ENCODE measurements at places on chromosomes 3 and 15.

GRCh38 chr15:55676507-55676906 lies 66.4 kb downstream of the PRTG start:
- no peak for DNase-seq

GRCh38 chr3:23079976-23080375 lies 123.2 kb upstream of the UBE2E2 start:
- no peak for DNase-seq

- no peak for DNase-seq
These were observed 28.9 kb downstream of the PRICKLE2 start for GRCh38 chr3:64196236-64196929.

GRCh38 chr3:140571836-140572235 lies 106.0 kb upstream of the TRIM42 start:
- DNase-seq, result no peak

DNA sequence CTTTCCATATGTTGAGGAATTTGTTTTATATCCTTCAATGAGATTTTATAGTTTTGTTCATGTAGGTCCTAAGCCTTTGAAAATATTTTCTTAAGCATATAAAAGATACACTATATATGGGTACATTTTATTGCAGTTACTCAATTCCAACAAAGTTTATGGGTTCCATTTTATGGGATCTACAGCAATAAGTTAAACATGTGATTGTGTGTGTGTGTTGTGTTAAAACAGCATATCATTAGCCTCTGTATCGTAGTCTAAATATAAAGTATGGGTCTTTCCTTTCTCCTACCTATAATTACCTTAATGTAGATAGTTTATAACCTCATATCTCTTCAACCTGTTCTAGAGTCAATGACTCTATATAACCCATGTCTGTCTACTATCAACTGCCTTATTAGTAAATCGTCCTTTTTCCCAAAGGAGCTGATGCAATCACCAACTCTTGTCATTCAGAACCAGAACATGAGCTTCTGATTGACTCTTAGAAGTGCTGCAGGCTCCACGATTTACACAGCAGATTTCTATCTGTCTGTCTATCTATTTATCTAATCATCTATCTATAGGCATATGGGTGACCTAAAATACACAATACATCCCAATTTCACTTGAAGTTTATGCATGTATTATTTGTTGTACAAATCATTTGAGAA lies 512.6 kb upstream of the CBLB start:
- DNase-seq, result no peak

GRCh38 chr15:90560229-90560776 lies 30.6 kb downstream of the CRTC3 start:
- no peak for DNase-seq

DNA sequence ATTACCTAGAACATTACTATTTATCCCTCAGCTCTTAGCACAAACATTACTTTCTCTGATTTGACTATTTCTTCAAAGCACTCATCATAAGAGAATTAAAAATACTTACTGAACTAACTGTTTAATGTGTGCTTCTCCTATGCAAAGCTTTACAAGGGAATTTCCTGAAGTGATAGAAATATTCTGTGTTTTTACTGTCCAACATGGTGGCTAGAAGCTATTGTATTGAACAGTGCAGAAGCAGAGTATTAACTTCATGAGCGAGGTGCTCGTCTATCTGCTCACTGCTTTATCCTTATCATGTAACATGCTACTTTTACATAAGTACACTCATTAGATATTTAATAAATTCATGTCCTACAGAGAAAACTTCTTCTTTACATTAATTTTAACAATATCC lies 239.1 kb downstream of the ISL2 start:
- no peak for DNase-seq

GRCh38 chr3:56926243-56926946 lies 124.6 kb upstream of the ARHGEF3 start:
- no peak for DNase-seq

GRCh38 chr3:16430717-16431630 lies 82.5 kb downstream of the RFTN1 start:
- no peak for DNase-seq

DNA sequence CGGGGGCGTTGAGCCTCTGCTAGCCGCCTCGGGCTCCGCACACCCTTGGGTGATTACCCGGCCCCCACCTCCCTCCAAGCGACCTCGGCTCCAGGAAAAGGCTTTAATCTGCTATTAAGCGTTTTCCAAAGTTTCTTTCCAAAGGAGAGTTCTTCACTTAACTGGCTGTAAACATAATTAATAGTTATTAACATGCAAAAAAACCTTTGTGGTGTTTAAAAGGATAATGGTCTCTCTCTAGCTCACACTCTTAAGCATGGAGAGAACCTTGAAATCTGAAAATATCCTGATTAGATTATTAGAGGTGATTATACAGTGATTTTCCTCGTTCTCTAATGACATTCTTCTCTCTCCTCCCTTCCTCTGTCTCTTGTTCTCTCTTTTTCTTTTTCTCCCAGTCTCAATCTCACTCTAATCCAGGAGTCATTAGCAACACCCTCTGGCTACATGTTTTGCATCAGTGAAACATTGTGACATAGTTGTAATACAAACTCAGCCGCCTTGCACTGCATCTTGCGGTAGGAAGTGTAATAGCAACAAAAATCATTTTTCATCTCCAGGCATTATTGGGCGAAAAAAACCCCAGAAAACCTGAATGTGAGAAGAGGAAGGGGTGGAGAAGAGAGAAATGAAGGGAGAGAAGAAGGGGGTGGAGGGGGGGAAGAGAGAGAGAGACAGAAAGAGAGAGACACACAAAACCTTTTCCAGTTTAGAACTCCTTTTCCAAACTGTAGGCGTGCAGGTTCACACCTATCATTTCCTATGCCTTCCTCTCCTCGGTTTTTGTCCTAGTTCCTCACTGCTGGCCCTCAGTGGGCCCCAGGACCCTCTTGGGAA lies 24.4 kb downstream of the NR2F2 start:
- DNase-seq, result no peak

DNA sequence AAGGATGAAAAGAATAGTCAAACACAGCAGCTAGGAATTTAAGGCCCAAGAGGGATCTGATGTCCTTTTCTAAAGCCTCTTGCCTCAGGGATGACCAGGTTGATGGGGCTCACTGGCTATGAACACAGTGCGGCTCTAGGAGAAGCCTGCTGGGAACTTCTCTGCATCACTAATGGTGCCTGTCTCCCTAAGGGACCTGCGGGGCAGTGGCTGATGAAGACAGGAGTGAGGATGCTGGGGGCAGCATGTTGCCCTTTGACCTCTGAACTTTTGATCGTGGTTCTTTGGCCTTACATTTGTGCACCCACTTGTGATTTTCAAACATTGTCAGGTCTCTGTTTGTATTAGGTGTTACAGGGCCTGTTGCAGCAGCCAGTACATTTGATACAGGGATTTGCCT lies 64.9 kb upstream of the KLHL25 start:
- DNase-seq, result no peak

DNA sequence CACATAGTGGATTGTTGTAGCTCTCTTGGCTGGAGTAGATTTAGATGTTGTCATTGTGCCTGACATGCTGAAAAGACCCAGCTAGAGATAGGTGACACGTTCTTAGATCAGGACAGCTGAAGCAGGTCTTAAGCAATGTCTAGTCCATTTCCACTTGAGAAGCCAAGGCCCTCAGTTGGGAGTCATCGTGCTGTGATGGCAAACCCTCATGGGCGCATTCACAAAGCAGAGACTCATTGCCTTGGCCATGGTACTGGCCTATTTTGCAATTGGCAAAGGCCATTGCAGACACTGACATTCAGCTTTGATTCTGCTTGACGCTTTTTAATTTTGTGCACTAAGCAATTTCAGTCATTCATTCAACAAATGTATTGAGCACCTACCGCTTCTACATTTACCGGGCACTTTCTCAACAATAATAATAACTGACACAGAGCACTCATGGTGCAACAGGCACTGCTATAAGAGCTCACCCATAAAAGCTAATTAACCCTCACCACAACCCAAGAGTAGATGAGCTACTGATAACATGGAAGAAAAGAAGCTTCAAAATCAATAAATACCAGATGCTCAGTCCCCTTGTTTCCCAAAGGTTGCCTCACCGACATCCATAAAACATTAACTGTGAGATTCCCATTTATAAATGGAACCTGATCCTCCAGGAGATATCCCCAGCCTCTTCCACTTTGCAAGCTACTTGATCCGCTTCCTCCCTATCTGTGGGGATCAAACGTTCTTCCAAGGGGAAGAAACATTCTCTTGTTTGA lies 200.1 kb downstream of the TLE3 start:
- DNase-seq, result no peak

DNA sequence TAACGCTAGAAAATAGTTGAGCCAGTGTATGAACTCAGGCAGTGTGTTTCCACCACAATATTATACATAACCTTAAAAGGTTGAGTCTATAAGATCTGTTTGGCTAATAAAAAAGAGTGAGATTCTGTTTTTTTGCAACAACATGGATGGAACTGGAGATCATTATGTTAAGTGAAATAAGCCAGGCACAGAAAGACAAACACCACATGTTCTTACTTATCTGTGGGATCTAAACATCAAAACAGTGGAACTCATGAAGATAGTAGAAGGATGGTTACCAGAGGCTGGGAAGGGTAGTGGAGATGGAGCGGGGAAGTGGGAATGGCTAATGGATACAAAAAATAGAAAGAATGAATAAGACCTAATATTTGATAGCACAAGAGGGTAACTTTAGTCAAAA lies 150.7 kb downstream of the GABRG3 start:
- DNase-seq, result no peak

- DNase-seq, result no peak
These were observed 190.1 kb downstream of the FNDC3B start for GRCh38 chr3:172229462-172229861.

DNA sequence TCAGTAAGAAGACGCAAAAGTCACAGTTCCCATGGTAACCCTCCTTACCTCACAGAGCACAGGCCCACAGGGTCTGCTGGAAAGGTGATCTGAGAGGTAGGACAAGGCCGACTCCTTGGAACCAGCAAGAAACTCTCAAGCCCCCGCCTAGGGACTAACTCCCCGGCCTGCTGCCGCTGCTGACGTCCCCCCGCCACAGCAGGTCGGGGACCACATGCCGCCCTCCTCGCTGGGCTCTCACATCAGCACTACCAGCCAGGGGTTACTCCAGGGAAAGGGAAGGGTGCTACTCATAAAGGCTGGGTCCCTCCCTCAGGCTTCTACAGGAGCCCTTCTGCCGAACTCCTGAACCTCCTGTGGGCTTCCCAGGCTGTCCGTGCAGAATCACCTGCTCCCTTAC lies 94.2 kb downstream of the XXYLT1 start:
- no peak for DNase-seq

- DNase-seq, result no peak
These were observed 20.7 kb downstream of the POPDC2 start for GRCh38 chr3:119639494-119640350.

- DNase-seq, result no peak
These were observed 38.0 kb downstream of the CADPS start for GRCh38 chr3:62837145-62837787.

DNA sequence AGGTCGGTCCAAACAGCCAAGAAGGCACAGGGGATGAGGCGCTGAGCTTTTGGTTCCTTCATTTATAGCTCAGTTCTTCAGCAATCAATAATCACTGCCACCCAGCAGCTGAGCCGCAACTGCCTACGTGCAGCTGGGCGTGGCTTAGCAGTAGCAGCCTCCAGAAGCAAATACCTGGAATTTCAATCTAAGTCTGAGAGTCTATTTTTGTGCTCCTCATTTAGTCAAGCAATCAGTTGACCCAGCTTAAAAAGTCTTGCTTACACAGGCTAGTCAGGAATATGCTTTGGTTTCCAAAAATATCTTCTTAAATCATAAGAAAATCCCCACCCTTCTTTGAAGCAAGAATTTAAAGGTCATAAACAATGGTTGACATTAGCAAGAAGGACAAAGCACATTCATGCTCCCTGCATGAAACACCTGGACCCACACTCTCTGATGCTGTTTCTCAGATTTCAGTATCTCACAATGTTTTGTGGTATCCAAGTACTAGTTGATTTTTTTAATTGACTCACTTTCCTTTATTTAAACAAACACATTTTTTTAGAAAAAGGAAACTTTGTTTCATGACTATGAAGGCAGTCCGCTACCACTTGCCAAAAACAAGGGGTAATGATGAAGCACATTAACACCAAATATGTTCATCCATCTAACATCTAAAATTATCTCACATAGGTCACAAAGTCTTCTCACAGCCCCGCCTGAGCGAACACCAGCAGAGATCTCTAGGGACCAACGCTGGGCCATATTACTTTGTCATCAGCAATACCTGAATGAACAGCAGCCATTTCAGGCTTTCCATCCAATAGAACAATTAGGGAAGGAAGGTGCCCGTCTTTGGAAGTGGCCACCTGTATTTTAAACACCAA lies 106.1 kb downstream of the OXNAD1 start:
- DNase-seq, result no peak

DNA sequence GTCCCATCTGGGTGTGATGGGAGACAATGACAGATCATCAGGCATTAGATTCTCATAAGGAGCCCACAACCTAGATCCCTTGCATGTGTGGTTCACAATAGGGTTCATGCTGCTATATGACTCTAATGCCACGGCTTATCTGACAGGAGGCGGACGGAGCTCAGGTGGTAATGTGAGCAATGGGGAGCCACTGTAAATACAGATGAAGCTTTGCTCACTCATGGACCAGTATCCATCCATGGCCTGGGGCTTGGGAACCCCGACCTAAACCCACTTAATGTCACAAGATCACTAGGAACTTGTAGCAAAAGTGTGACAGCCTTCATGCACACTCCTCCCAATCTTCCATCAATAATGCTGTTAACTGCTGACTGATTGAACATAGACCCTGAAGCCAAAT lies 2.0 kb upstream of the FAM219B start:
- DNase-seq, result no peak

DNA sequence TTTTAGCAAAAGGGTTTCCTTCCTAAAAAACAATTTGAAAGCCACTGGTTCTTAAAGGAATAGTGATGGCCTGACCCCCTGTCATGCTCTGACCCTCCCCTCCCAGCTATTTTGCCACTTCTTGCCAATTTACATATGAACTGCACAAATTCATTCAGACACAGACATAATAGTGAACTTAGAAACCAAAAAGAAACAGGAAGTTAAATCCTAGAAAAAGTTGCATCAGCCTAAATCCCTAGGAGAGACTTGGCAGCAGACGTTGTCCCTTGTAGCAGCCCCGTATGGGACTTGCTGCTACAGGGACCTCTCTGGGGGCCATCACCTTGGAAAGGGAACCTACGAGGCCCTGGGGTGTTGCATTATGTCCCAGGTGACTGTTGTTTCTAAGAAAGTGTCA lies 14.3 kb upstream of the PDE8A start:
- DNase-seq, result no peak

GRCh38 chr3:60571511-60571910 lies 679.7 kb downstream of the FHIT start:
- no peak for DNase-seq

- DNase-seq, result no peak
These were observed 24.4 kb downstream of the DCBLD2 start for GRCh38 chr3:98877132-98877531.

Data from stimulated activated CD4-positive, alpha-beta T cell treated with anti-CD3 and anti-CD28 coated beads, Interleukin-2, amount 100 ng/mL, for 4 hours (primary cell).